ENCODE measurements at places on chromosomes 16 and 17.
A peak's percentile ranks its signal among the peaks of the same experiment; 100 is the strongest.

DNA sequence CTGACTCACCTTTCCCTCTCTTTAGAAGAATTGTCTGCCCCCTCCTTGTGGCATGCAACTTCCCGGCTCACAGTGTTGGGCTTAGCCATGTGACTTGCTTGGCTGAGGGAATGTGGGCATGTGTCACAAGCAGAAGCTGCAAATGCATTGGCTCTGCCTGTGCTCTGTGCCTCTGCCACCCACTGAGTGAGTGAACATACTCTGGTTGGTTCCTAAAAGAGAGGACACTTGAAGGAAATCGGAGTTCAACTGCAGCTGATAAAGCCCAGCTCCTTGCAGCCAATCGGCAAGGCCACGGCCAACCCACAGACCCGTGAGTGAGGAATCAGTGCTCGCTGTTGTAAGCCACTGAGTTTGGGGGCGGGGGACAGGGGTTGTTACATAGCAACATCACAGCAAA lies 10.9 kb upstream of the GINS2 start:
- peak; percentile 60 for DNase-seq

DNA sequence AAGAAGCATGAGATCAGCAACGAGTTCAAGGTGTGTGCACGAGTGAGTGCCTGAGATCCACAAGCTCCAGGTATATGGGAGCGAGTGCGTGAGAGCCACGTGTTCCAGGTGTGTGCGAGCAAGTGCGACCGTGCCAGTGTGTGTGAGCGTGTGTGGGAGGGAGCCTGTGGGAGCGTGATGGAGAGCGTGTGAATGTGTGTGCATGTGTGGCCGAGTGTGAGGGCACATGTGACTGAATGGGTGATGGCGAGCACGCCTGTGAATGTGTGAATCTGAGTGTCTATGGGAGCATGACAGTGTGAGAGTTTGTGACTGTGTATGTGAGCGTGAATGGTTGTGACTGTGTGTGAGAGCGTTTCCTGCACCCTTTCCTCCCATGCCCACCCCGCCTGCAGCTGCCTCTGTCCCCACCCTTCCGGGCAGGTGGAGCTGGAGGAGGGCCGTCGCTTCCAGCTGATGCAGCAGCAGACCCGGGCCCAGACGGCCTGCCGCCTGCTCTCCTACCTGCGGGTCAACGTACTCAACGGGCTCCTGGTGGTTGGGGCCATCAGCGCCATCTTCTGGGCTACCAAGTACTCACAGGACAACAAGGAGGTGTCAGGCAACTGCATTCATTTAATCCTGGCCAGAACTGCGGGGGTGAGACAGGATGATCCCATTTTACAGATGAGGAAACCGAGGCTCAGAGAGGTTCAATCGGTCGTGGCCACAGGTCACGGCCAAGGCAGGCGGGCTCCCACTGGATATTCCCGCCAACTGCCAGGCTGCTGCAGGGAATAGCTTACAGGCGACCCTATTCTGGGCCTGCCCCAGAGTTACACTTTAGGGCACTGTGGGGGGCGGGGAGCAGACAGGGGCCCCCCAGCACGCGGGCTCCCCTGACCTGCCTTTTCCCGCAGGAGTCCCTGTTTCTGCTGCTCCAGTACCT lies 3.7 kb downstream of the TMC8 start:
- peak; percentile 47 for DNase-seq

DNA sequence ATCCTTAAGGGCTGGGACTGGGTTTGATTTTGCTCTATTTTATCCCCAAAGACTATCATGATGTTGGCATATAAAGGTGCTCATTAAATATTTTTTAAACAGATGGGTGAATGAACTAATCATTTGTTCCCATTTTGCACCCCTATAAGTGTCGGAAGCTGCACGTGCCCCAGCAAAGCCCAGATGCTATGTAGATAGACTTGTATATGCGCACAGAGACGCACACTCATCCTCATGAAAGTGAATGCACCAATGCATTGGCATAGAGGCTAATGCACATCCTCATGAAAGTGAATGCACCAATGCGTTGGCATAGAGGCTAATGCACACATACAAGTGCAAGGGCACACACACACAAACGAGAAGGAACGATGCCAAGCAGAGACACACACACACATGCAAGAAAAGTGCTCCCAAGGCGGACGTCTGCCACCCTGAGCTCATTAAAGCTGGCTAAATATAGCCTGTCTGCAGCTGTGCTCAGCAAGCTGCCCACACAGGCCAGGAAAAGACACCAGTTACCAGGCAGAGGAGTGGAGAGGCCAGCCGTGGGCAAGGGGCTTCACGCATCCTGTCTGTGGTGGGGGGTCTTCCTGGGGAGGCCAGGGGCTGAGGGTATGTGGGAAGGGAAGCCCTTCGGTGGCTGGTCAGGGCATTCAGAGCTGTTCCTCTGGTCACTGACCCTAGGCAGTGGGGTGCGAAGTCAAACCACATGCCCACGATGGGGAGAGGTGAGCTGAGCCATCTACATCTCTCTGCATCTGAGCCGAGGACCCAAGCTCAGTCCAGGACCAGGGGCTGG lies 52.6 kb downstream of the PIMREG start:
- DNase-seq = no peak

GRCh38 chr17:42386777-42387657 lies 1.2 kb downstream of the STAT3 start:
- DNase-seq = peak; percentile 69

DNA sequence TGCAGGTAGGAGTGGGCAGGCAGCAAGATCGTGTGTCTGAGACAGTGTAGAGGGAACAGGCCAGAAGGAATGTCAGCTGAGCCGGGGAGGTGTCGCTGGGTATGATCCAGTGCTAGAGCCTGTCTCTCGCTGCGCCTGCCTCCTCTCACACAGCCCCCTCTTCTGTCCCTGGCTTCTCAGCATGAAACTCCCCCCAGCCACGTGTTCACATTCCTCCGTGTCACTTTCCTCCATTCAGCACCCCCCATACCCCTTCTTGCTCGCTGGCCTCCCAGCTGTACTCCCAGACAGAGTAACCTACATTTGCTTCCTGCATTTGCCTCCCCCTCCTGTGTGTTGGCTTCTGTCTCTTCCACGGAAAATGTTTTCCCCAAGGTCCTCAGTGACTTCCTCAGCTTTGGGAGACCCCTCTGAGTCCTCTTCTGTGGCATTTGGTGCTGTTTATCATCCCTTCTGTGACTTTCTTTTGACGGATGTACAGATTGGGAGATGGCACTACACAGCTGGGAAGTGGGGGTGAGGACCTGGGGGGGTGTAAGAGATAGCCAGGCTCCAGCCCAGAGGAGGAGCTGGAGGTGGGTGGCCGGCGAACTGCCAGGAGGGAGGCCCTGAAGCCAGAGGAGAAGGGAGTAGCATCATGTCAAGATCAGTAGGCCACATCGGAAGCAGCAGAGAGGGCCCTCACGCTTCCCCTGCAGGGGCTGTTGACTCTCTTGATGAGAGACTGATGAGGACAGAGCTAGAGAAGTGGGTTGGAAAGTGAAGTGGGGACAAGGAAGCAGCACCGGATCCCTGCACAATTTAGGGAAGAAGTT lies 19.2 kb downstream of the SGF29 start:
- DNase-seq = peak; percentile 27

DNA sequence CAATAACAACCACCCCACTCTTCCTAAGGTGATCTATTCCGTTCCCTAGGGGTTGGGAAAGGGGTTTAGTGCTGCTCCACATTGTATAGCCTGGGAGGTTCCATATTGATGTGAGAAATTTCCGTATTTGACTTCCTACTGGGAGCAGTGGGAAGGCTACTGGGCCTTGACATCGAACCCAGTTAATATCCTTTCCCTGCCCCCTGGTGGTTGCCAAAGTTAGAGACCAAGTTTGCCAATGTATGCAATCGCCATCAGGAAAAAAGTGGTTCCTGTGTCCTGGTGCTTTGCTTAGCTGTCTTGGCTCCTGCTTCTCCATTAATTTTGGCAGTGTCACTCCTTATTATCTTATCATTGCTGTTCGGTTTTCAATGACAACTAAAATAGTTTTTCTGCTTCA lies 914.9 kb downstream of the KCNJ2 start:
- peak; percentile 48 for DNase-seq

DNA sequence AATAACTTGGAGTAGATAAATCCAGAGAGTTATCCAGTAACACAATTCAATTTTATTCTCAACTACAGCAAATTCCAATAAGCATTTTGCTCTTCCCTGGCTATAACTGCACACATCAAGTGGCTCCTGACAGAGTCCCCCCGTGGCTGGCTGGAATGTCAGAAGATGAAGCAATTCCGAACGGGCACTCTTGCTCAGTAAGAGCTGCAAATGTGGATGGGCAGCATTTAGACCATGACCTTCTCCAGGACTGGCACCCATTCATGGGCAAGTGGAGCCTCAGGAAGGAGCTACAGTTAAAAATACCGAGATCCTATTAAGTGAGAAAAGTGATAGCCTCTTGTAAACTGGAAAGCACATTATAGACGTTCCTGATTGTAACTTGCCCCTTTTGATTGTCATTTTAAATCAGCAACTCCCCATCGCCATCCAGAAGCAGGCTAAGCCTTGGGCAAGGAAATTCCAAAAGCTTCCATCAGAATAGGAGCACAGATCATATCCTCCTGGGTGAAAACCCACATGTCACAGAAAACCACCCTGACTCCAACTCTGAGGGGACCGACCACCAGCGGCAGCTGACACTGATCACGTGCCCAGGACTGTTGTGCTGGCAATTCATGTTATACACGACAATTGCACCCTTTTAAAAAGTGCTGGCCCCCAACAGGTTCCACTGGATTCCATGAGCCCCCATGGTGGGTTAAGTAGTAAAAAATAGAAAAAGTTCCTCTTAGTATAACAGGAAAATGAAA lies 7.1 kb downstream of the UBE2O start:
- DNase-seq = no peak

DNA sequence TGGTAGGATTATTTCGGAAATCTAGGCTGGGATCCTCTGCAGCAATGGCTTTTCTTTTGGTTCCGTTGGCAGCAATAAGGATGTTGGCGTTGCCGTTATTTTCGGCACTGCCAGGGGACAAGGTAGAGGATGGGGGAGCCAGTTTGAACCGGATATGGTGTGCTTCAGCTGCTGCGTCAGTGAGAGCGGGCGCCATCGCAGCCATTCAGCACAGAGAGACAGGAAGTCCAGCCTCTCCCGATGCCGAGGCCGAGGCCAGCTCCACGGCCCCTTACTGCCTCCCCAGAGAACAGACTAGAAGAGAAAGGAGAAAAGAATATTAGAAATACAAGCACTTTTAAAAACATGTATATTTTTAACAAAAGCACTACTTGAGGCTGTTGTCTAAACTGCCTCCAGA lies 21.3 kb downstream of the KANSL1 start:
- DNase-seq = no peak

- no peak for DNase-seq
Measured at GRCh38 chr16:55411231-55411630, 67.8 kb upstream of the MMP2 start.

- DNase-seq = no peak
Measured at GRCh38 chr17:74145756-74146155, 57.7 kb upstream of the RPL38 start.

All from foreskin fibroblast (primary cell).